KG1 (cell line): ENCODE measurements at places on chromosomes 6 and 20.

DNA sequence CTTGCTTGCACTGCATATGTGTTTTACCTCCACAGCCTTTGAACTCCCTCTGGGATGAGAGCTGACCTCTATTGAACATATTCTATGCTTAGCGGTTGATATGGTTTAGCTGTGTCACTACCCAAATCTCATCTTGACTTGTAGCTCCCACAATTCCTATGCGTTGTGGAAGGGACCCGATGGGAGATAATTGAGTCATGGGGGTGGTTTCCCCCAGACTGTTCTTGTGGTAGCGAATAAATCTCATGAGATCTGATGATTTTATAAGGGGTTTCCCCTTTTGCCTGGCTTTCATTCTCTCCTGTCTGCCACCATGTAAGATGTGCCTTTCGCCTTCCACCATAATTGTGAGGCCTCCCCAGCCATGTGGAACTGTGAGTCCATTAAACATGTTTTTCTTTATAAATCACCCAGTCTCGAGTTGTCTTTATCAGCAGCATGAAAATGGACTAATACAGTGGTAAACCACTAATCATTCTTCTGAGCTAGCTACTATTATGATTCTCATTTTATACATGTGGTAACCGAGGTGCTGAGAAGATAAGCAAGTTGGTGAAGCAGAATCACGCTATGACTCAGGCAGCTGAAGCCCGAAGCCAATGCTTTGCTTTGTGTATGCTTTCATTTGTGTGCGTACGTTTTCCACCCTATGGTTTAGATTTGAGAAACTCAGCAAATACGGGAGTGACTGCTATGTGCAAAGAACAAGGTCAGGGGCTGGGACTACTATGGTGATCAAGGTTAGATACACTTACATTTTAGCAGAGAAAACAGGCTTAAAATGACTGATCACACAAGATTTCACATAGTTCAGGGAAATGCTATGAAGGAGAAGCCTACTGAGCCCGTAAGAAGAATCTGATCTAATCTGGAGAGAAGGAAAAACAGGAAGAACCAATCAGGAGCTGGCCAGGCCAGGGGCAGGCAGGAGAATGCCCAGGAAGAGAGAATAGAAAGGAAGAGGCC, 363.5 kb downstream of the ESR1 start:
- DNase-seq = no peak

DNA sequence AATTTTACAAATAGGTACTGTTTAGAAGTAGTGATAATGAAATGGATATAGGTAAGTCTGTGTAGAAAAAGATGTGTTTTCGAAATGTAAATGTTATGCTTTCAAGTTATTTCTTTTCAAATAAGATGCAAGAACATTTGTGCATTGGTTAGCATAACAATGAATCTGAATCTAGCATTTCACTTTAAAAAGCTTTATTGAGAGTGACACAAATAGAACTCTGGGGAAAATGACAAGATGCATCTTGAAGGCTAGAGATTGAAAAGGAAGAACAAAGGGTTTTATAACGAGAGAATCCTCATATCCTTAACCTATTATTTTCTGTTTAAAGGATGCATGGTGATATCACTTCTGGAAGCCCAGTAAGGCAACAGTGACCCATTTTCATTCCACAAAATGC, 639.9 kb upstream of the PTCHD4 start:
- DNase-seq = no peak

DNA sequence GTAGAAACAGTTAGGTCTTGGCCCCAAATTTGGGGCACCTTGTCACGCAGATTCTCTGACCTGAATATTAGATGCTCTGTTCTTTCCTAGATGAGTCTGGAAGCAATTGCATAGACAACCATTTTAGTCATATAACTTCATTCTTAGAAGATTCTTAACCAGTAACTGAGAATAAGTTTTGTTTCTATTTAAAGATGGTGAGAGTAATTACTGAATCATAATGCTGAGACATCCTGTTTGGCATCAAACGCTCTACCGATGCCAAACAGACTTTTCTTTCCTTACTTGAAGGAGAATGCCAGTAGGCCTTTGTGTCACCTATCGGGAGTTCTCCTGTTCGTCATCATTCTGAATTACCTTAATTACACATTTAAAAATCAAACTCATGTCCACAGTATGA, 131.6 kb upstream of the ID4 start:
- DNase-seq = no peak

DNA sequence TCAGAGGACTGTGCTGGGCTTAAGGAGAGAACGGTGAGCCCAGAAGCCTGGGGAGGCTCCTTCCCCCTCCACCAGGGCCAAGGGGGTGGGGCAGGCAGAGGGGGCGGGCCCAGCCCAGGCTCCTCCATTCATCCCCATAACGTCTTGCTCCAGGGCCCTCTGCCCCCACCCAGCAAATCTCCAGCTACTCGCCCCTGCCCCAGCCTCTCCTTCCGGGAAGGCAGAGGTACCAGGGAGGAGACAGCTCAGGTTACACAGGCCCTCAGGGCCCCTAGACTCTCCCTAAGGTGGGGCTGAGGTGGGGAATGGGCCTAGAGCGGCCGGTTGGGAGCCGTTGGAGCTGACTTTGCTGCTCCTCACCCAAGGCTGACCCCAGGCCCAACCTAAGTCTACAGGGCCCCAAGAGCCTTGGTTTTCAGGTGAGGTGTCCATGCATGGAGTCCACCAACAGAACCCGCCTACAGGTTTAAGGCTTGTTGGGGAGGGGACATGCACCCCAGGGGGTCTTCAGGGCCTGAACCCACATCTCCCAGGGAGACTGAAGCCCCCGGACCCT, 1.2 kb downstream of the LAMA5 start:
- no peak for DNase-seq

- no peak for DNase-seq
These were observed 82.8 kb downstream of the GFRA4 start for GRCh38 chr20:3580412-3580811.

DNA sequence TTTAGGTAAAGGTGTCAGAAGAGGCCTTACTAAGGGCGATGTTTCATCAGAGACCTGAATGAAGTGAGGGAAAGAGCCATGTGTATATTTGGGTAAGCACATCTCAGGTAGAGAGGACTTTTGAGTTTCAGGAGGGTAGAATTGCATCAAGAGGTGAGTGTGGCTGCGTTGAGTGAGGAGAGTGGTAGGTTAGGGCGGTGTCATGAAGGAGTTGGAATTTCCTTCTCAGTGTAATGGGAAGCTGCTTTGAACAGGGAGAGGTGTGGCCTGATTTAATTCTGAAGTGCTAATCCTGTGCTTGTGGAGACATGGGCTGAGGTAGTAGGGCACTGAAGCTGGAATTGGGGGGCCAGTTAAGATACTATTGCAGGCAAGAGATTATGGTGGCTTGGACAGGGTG, 53.9 kb downstream of the IGF2R start:
- no peak for DNase-seq

DNA sequence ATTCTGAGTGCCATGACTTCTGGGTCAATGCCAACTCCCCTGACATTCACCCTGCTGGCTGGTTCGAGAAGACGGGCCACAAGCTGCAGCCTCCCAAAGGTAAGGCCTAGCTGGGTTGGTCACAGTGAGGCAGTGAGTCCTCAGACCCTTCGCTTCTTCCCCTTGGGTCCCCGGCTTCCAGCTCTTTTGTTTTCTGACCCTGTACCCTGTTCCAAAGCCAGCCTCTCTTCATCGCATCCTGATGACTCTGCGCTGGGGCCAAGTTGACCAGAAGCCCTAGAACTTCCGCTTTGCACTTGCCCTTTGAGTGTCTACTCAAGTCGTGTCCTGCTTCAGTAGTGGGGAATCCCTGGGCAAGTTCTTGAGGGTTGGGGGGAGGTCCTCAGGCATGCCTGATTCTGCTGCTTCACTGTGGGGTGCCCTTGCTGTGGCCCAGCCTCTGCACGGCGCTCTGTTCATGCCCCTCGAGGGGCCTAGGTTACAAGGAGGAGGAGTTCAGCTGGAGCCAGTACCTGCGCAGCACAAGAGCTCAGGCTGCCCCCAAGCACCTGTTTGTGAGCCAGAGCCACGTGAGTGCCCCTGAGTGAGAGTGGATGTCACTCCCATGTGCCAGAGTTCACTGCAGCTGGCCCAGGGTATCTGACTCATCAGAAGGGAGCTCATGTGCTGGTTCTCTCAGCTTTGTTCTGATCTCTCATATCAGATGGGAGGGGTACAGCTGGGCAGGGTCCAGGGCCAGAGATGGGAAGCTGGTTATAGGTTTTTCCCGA, 23.0 kb downstream of the L3MBTL1 start:
- no peak for DNase-seq

DNA sequence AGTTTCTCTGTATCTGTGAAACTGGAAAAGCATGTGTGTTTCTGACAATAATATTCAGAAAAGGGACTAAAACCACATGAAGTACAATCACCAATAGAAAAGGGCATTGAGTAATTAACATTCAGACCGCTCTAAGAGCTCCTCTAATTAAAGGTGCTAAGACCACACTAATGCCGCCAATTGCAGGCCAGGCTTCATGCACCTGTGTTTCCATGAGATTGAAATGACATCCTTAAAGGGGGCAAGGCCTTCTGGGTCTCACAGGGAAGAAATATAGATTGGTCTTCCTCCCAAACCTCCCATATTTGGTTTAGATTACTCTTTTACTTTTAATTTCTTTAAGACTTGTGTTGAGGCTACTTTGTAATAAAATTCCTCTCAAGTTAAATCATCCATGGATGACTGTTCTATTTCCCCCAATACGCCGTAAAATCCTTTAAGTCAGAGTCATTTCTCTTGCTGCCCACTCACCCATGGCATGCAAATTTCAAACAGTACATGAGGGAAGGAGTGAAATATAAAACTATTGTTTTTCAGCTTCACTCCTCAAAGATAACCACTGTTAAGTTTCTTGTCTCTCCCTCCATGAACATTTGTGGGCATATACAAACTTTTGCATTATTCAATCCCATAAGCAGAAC, 110.6 kb downstream of the UBE3D start:
- DNase-seq = no peak

DNA sequence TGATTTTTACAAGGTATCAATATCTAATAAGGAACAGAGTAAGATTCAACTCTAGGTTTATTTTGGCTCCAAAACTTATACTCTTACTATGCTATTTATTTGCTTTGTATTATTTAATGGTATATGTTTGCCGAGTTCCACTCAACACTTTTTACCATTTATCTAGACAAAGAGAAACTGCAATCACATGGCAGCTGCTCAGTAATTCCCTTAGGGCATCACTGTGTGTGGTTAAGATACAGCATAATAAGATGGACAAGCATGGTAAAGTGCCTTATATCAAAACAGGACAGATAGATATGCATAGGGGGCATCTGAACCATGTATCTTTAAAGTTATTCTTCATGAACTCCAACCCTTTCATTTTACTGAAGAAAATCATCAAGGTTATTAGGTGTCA, 483.0 kb upstream of the ID4 start:
- no peak for DNase-seq

- no peak for DNase-seq
These were observed 148.7 kb downstream of the DOK5 start for GRCh38 chr20:54623991-54624569.

GRCh38 chr6:116139917-116140316, 14.0 kb upstream of the COL10A1 start:
- no peak for DNase-seq

DNA sequence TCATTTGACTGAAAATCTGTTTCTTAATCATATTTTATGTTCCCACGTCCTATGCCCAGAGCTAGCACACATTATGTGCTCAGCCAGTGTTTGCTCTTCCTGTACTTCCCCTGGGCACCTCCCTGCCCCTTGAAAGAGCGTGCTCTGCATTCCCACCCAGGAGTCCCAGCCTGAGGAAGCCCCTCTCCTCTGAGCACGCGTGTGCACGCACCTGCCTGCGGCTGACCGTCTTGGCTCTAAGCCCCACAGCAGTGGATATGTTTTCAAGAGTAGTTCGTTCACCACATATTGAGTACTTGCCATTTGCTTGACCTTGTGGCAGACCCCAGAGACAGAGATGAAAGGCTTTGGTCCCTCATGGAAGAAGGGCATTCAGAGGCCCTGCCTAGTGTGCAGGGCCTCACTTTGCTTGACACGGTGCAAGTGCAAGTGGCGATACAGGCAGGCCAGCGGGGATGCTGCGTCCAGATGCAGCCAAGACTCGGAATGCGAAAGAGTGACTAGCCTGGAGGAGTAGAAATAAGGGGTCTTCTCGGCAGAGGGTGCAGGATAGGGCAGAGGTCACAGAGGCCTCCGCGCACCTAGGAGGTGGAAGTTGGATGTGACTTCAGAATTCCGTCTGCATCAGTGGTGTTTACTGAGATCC, 14.1 kb downstream of the SYNDIG1 start:
- no peak for DNase-seq

- no peak for DNase-seq
These were observed 223.9 kb upstream of the TAB2 start for GRCh38 chr6:149093643-149094042.

GRCh38 chr20:48461091-48461734, 366.6 kb downstream of the PREX1 start:
- DNase-seq = no peak

DNA sequence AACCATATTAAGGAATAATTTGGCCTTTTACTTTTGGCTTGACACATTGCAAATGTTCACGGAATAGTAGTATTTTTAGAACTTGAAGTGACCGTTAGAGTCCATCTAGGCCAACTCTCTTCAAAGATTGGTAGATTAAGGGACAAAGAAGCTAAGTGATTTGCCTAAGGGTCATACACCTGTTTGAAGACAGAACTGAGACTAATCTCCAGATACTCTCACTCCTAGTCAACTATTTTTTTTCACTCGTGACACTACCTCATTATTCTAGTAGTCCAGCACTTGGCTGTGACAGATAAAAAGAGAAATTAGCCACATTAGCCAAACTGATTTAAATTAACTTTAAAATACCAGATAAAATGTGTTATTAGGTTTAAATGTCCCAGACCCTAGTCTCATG, 10.6 kb downstream of the ACSS2 start:
- no peak for DNase-seq

DNA sequence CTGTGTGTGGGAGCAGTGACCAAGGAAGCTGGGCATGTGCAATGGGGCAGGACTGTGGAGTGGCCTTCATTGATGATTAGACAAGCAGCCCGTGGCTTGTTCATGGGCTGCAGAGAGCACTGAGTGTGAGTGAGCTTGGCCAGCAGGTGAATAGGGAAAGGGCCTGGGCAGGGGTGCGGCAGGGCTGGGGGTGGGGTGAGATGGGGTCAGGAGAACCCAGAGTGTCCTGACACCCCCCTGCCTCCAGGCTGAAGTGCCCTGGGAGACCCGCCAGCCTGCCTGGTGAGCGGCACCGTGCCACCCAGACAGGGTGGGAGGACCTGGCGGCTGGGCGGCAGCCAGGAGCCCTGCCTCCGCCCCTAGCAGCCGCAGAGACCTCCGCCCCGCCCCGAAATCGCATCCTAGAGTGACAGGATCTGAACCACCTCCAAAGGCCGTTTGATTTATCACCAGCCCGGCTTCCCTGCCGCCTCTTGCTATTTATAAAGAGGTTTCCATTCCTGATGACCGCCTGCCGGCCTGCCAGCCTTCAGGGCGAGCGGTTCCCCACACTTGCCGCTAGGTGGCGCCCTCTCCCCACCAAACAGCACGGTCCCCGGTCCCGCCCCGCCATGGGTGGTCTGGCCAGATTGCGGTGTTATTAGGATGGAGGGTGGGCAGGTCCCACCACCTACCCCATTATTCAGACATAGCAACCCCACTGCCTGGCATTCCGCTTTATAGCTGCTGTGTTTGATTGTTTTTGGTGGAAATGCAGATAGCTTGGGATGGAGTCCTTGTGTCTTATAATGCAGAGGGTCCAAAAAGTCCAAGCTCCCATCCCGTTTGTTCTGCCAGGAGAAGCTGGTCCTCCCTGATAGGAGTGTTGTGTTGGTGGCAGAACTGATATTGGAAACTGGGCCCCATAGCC, 3.5 kb downstream of the MYLK2 start:
- DNase-seq = no peak
